ENCODE measurements at places on chromosomes 5 and 9.

- no peak for DNase-seq
Observed at GRCh38 chr5:148135091-148136048, 33.0 kb upstream of the SPINK14 start.

DNA sequence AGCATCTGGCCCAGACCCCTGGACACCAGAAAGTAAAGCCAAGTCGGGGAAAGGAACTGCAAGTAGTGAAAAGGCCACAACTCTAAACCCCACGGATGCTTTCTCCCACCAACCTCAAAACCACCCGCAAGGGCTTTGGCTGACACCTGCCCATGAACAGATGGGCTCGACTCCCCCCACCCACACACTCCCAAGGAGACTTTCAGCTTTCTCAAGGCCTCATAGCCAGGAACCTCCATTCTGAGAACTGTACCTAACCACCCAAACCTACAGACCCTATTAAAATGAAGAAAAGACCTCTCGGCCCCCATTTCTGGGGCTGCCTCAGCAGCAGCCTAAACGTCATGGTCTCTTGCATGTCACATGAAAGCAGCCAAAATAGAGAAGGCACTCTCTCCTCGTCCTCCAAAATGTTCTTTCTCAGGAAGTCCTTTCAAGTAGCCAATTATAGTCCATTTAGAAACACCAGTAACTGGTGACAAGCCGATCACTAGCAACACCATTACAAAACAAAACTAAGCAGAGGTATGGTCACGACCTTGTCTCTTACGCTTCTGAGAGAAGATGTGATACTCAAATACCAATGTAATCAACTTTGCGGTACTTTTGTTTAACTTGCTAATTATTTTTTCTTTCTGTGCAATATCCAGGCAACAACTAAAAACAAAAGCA lies 2.9 kb downstream of the B4GALT1 start:
- no peak for DNase-seq

- no peak for DNase-seq
Observed at GRCh38 chr5:36655161-36655560, 48.8 kb downstream of the SLC1A3 start.

DNA sequence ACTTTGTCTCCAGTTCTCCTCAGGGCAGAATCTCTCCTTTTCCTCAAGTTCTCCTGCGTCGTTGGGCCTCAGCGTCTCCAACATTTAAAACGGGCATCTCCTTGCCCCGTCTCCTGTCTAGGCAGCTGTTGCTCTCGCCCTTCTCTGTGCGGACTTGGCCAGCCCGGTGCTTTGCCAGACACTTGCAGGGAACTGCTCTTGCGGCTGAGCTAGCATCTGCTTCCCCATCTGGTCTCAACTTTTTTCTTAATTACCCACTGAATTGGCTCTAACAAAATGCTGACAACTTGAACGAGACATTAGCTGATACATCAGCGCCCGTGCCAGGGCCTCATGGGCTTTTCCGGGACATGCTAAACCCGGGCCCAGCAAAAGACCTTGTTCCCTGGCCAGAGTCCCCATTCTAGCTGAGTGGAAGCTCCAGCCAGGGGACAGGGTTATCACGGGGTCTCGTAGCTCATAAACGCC lies 25.1 kb downstream of the ZNF618 start:
- no peak for DNase-seq
